ENCODE measurements at places on chromosomes 11 and 22. TPM values are rescaled to one million over a fixed set of nuclear protein-coding genes. Genes with fewer than 3 reads are reported as not detected.
A peak's percentile ranks its signal among the peaks of the same experiment; 100 is the strongest.

DNA sequence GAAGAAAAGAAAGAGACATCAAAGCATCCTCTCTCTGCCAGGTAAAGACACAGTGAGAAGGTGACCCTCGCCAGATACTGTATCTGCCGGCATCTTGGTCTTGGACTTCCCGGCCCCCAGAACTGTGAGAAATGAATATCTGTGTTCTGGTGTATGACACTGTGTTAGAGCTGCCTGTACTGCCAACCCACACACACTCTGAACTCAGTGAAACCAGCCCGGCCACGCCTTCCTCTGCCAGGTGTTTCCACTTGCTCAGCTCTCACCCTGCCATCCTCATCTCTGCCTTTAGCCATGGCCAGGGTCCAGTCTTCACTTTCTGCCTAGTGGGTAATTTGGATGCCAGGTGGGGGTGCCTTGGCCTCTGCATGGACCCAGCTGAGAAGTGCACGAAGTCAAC, 24.0 kb downstream of the CBX7 start:
- H3K4me3 ChIP-seq = no peak overlapping the region
- no peaks in the 10 kb centered on the region for H3K36me3 ChIP-seq
- DNase-seq = no peak
- H3K4me1 ChIP-seq = no peaks in the 10 kb centered on the region

DNA sequence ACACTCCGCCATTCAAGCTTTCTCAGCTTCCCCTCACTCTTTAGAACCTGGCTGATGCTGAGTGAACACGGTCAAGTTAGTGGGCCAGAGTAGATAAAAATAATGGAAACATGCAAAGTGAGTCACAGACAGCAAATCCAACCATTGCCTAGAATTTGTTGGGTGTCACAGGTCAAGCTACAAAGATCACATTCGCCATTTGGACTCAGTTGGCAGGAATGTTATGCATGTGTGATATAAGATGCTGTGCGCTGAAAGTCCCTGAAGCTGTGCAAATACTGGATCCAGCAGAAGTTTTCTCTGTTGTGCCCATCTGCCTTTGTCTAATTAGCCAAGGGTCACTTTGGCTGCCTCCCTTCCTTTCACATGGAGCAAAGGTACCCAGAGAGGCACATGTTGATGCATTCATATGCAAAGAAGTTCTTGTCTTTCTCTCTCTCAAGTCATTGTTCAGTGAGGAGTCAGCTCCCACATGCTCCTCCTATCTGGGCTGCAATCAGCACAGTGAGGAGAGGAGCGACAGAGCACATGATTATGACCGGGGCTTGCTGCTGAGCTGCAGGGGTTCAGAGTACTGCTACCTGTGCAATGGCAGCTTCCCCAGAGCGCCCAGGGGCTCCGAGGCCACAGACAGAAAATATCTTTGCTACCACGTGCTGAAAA, 39.7 kb downstream of the FLI1 start:
- H3K36me3 ChIP-seq = peaks cover 64% of the 10 kb centered on the region
- peak overlapping the region; percentile 81 for H3K27ac ChIP-seq
- peak overlapping the region; percentile 63 for H3K4me3 ChIP-seq

DNA sequence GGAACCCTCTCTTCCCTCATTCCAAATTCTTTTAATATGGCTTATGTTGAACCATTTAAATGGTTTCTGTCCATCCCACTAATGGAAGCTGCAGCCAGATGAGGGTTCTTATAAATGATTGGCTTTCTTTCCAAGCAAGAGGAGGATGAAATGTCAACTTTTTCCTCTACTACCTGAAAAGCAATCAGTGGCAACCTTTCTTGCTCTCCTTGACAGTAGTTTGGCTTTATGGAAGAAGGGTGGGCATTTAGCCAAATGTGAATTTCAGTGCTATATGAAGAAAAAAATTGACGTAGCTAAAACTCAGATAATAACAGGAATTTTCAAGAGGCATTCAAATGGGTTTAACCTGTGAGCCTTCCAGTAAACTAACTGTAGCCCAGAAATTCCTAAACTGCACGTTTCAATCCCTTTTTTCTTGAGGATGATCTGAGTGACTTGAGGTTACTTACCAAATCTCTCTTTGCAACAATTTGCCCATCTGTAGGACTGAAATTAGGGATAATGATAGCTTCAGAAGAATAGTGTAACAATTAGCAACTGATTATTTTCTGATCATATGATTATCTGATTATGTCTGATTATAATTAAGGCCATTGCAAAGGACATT, 90.9 kb downstream of the EXT2 start:
- DNase-seq = no peak
- H3K4me3 ChIP-seq = no peak overlapping the region
- no peaks in the 10 kb centered on the region for H3K27me3 ChIP-seq

GRCh38 chr11:19510468-19510867, 202.2 kb upstream of the NAV2 start:
- DNase-seq = no peak
- no peaks in the 10 kb centered on the region for H3K4me1 ChIP-seq
- H3K27me3 ChIP-seq = peaks cover 14% of the 10 kb centered on the region
- no peaks in the 10 kb centered on the region for H3K36me3 ChIP-seq

CST6 gene
- total RNA-seq = not detected

DNA sequence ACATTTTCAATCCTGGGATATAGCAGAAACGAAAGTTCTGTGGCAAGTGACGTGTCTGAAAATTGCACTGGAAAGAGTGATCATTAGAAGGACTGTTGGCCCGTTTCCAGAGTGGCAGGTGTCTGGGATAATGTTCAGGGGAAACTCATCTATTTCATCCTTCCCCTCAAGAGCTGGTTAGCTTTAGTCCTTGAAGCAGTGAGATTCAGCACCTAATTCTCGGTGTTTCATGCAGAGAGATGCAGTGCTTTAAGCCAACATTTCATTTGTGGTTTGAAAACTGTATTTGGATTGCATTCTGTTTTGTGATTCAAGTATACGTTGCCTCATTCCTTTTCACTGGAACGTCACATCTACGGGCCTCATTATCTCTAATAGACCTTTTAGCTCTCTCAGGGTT, 205.0 kb upstream of the RAG2 start:
- peaks cover 4% of the 10 kb centered on the region for H3K27me3 ChIP-seq
- H3K4me3 ChIP-seq = no peak overlapping the region
- no peak overlapping the region for H3K27ac ChIP-seq
- DNase-seq = no peak
- H3K4me1 ChIP-seq = no peaks in the 10 kb centered on the region
